Naive thymus-derived CD8-positive, alpha-beta T cell (primary cell): ENCODE measurements at places on chromosomes 4 and X.
A peak's percentile ranks its signal among the peaks of the same experiment; 100 is the strongest.

DNA sequence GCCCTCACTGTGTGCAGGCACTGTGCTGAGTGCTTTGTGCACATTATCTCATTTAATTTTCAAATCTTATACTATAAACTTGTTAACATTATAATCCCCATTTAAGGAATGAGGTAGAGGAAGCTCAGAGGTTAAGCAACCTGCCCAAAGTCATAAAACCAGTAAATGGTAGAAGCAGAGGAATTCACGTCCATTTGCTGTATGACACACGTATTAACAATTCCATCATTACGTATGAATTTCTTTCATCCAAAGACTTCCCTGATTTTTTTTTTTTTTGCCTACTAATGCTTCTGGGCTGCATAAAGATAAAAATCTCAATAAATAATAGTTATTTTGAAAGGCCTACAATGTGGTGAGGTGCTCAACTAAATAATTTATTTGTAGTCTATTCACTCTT is 64.5 kb upstream of the H2AZ1 start:
- H3K4me1 ChIP-seq, result no peaks in the 10 kb centered on the region
- peaks cover 3% of the 10 kb centered on the region for H3K27me3 ChIP-seq
- H3K4me3 ChIP-seq, result no peak overlapping the region
- no peak overlapping the region for H3K27ac ChIP-seq
- H3K36me3 ChIP-seq, result no peaks in the 10 kb centered on the region
- DNase-seq, result no peak

GRCh38 chrX:23493941-23494374 is 159.3 kb downstream of the PTCHD1 start:
- peaks cover 6% of the 10 kb centered on the region for H3K4me1 ChIP-seq
- no peak overlapping the region for H3K27ac ChIP-seq
- DNase-seq, result no peak
- no peaks in the 10 kb centered on the region for H3K27me3 ChIP-seq
- no peaks in the 10 kb centered on the region for H3K36me3 ChIP-seq

GRCh38 chr4:16253127-16253960 is 27.1 kb upstream of the TAPT1 start:
- peaks cover 30% of the 10 kb centered on the region for H3K36me3 ChIP-seq
- no peak overlapping the region for H3K27ac ChIP-seq
- H3K4me1 ChIP-seq, result peaks cover 7% of the 10 kb centered on the region
- DNase-seq, result no peak
- H3K27me3 ChIP-seq, result no peaks in the 10 kb centered on the region
- H3K4me3 ChIP-seq, result no peak overlapping the region

- H3K27ac ChIP-seq, result no peak overlapping the region
- no peaks in the 10 kb centered on the region for H3K36me3 ChIP-seq
- no peak overlapping the region for H3K4me3 ChIP-seq
- DNase-seq, result no peak
Measured at GRCh38 chrX:56793112-56793430, 64.0 kb downstream of the NBDY start.

DNA sequence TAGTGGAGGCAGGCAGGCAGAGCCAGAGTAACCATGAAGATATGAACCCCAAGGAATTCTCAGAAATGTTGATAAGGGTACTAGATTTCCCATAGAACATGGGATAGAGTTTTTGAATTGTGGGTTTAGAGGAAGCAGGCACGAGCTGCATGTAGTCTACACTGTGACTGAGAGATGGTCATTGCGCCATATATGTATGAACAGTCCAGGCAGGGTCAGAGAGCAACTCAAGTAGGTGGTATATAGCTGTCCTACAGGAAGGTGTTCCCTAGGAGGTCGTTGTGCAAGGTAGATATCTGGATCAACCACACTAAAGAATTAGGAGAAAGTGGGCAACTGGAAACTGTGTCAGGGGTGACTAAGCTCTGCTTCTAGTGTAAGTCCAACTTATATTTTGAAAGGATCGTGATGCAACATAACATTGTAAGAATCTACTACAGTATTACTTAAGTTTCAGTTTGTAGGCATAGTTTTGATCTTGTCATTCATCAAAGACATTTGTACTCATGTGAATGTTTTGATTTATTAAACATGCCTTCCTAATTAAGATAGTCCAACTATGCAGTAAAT is 94.6 kb downstream of the HPGD start:
- no peaks in the 10 kb centered on the region for H3K27me3 ChIP-seq
- H3K27ac ChIP-seq, result no peak overlapping the region
- no peak overlapping the region for H3K4me3 ChIP-seq
- peaks cover 5% of the 10 kb centered on the region for H3K4me1 ChIP-seq
- H3K36me3 ChIP-seq, result no peaks in the 10 kb centered on the region
- no peak for DNase-seq

DNA sequence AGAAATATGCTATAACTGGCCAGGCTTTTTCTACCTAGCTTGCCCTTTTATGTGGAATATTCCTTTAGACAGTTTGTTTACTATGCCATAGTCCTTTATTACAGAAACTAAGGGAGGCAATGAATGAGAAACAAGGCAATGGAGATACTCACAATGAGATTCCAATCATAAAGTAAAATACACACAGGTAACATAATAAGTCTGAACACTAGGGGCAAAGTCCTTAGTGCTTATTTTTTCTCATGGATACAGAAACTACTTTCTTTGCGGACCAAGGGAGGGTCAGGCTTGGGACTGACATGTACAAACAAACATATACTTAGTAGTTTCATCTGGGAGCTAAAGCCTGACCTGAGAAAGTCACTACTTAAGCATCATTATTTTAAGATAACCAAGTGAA is 16.0 kb upstream of the UGT8 start:
- H3K27ac ChIP-seq, result no peak overlapping the region
- no peaks in the 10 kb centered on the region for H3K36me3 ChIP-seq
- H3K4me1 ChIP-seq, result no peaks in the 10 kb centered on the region
- H3K27me3 ChIP-seq, result peaks cover 19% of the 10 kb centered on the region
- no peak for DNase-seq
- no peak overlapping the region for H3K4me3 ChIP-seq

DNA sequence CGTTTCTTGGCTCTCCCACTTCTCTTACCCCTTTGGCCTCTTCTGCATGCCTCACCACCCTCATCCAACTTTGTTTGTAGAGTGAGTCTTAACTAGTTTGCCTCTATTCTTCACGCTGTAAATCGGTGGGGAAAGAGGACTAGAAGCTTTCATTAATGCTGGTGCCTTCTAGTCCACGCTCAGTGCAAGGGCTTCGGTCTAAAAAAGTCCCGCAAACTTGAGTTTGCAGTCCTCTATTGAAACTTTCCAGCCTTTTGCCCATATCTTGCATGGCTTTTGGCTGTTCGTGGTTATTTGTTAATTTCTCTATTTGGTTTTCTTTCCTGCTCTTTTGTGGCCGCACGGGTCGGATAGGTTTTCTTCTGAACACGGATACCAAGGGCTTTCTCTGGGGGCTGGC is 868 bp downstream of the DACH2 start:
- H3K27me3 ChIP-seq, result peaks cover 11% of the 10 kb centered on the region
- DNase-seq, result no peak
- H3K36me3 ChIP-seq, result peaks cover 13% of the 10 kb centered on the region
- no peak overlapping the region for H3K27ac ChIP-seq
- H3K4me1 ChIP-seq, result peaks cover 19% of the 10 kb centered on the region
- peak overlapping the region; percentile 81 for H3K4me3 ChIP-seq

- peaks cover 3% of the 10 kb centered on the region for H3K27me3 ChIP-seq
- no peak for DNase-seq
- no peak overlapping the region for H3K4me3 ChIP-seq
- H3K4me1 ChIP-seq, result no peaks in the 10 kb centered on the region
- no peaks in the 10 kb centered on the region for H3K36me3 ChIP-seq
- no peak overlapping the region for H3K27ac ChIP-seq
Measured at GRCh38 chrX:43939187-43939926, 33.8 kb downstream of the NDP start.

DNA sequence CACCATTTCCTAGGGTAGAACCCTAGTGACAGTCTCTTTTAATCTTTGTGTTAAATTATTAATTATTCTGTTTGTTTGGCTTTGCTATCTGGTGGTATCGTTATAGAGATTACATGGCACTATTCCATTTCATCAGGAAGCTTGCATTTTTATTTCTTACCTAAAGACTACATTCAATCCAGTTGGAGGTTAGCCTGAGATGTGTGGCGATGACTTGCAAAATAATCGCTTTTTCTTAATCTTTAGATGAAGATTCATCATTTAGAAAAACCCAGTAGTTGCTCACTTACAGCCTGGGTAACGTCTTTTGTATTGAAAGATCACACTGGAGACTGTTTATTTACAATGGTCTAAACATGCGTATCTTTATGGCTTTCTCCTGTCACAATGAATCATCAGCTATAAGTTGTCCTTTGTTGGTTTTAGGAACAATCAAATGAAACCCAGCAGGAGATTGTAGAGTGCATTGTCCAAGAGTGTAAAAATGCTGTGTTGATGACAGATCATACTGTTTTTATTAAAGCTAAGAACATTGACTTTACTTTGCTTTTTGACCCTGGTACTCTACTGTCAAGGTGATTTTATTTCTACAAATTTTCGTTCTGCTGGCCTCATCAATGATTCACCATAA is 281.7 kb upstream of the PITX2 start:
- no peak overlapping the region for H3K4me3 ChIP-seq
- no peak for DNase-seq
- H3K36me3 ChIP-seq, result no peaks in the 10 kb centered on the region
- H3K27me3 ChIP-seq, result no peaks in the 10 kb centered on the region

DNA sequence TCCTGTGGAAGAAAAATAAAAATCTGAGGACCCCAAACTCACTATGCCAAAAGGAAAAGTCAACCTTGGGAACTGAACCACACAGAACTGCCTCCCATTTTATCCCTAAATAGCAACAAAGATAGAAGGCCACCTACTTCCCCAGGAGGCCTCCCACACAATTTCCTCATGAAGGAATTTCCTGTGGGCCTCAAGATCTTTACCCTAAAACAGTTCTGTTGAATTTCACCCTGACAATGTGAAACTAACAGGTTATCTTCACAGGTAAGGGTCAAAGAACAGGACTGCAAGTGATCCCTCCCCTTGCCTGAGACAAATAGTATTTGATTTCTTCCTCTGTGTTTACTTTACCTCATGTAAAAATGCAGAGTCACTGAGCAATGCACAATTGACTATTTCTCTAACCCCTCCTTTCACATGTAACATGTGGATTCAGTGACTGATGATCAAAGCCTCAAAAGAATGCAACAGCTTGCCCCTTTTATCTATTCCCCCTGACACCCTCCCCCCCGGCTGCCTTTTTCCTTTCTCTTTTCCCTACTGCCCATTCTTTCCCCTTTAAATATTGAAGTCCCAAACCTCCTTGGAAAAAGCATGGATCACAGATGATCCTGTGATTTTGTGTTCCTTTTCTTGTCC is 33.3 kb downstream of the MEPE start:
- H3K36me3 ChIP-seq, result no peaks in the 10 kb centered on the region
- H3K4me1 ChIP-seq, result peaks cover 1% of the 10 kb centered on the region
- H3K27ac ChIP-seq, result no peak overlapping the region
- no peak overlapping the region for H3K4me3 ChIP-seq
- no peak for DNase-seq

DNA sequence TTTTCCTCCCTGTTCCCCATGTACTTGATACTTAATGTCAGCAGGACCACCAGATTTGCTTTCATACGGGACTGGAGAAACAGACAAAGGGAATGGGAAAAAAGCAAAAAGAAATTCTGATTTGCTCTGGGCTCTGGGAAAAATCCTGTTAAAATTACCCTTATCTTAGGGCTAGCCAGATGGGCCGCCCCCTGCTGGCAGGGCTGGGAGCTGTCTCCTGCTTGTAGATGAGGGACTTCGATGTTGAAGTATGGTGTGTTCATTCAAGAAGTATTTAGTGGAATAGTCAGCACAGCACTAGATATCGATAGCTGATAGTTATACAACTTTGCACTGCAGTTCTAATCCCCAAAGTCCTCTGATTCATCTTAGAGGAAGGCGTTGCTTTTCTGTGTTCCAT is 45.8 kb downstream of the BCORL1 start:
- H3K36me3 ChIP-seq, result peaks cover 2% of the 10 kb centered on the region
- H3K27me3 ChIP-seq, result no peaks in the 10 kb centered on the region
- DNase-seq, result peak; percentile 32
- H3K4me1 ChIP-seq, result peaks cover 10% of the 10 kb centered on the region
- H3K4me3 ChIP-seq, result no peak overlapping the region
- H3K27ac ChIP-seq, result no peak overlapping the region

- peaks cover 5% of the 10 kb centered on the region for H3K4me1 ChIP-seq
- no peak for DNase-seq
- H3K4me3 ChIP-seq, result no peak overlapping the region
- H3K27ac ChIP-seq, result no peak overlapping the region
Measured at GRCh38 chrX:139192386-139192961, 338.1 kb upstream of the F9 start.

DNA sequence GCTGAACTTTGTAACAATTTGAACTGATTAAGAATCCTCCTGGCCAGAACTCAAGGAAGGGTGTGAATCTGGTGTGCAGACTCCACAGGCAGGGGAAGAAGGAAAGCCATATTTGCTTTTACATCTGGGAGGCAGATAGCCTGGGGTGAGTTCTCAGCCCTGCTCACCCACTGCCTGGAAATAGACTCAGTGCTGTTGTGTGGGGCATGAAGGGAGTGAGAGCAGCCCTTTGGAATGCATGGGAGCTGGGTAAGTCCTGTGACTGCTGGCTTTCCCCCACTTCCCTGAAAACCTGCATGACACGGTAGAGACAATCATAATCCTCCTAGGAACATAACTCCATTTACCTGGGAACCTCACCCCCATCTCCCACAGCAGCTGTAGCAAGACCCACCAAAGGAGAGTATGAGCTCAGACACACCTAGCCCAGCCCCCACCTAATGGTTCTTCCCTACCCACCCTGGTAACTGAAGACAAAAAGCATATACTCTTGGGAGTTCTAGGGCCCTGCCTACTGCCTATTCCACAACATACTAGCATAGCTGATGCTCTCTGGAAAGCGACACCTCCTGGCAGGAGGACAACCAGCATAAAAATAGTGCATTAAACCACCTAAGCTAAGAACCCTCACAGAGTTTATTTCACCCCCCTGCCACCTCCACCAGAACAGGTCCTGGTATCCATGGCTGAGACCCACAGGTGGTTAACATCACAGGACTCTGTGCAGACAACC is 59.3 kb upstream of the UBQLN2 start:
- H3K4me3 ChIP-seq, result no peak overlapping the region
- no peaks in the 10 kb centered on the region for H3K4me1 ChIP-seq
- no peak for DNase-seq
- H3K27ac ChIP-seq, result no peak overlapping the region

DNA sequence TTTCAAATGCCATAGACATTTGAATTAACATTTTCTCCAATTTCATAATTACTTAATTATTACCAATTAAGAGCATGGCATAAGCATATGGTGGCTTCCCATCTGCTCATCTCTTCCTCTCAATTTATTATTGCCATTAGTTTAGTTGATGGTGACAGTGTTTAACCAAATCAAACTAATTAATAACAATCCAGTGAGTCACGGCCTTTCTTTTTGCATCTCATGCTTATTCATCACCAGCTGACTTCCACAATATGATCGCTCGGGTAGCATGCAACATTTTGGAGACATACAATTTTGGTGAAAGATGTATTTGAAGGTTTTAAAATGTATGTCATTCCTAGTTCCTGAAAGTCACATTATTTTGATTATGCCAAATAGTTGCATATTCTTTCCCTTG is 172.8 kb upstream of the TACR3 start:
- H3K27me3 ChIP-seq, result no peaks in the 10 kb centered on the region
- no peaks in the 10 kb centered on the region for H3K4me1 ChIP-seq
- H3K4me3 ChIP-seq, result no peak overlapping the region
- no peak overlapping the region for H3K27ac ChIP-seq
- no peak for DNase-seq
- H3K36me3 ChIP-seq, result no peaks in the 10 kb centered on the region
